ENCODE measurements at places on chromosomes 16 and 17. TPM values are rescaled to one million over a fixed set of nuclear protein-coding genes. Genes with fewer than 3 reads are reported as not detected.

Gene MYH8
- total RNA-seq = 853 TPM

GRCh38 chr17:59683283-59683682 is 23.9 kb downstream of the PTRH2 start:
- DNase-seq = no peak

GRCh38 chr16:20844054-20844453 is 37.7 kb downstream of the REXO5 start:
- no peak for DNase-seq

GRCh38 chr17:61456688-61457225 is 4.5 kb downstream of the TBX4 start:
- DNase-seq = no peak

DNA sequence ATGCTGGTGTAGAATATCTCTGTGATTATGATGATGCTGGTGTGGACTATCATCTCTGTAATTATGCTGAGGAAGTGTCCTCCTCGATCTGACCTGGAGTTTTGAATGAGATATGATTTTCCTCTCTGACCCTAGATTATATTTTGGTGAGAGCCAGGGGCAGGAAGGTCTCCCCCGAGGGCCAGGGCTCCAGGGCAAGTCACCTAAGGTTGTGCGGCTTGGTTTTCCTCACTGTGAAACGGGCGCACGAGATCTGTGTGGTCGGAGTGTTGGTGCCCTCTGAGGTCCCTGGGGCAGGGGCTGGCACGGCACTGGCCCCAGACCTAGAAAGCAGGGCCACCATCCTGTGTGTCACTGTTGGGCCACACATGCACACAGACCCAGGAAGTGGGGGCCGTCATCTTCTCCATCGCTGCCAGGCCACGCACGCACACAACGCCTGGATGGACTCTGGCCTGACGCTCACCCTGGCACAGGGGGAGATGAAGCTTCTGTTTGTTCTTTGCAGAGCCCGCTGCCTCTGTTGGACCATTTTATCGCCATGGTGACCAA is 67.7 kb upstream of the ZNF469 start:
- DNase-seq = no peak

DNA sequence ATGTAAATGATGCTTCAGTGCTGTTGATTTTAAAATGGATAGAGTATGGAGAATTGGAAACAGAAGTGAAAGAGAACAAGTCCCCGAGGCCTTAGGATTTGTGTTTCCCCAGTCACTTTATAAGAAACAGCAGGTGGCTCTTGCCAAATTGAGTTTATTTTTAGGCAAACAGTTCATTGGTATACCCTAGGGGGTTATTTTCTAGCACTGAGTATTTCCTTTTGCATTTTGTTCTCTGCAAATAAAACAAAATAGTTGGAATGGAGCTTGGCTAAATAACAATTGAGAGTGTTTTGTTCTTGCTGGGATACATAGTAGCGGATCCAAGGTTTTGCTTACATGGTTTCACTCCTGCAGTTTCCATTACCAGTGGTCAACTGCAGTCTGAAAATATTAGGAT is 591.1 kb upstream of the C16orf82 start:
- no peak for DNase-seq

DNA sequence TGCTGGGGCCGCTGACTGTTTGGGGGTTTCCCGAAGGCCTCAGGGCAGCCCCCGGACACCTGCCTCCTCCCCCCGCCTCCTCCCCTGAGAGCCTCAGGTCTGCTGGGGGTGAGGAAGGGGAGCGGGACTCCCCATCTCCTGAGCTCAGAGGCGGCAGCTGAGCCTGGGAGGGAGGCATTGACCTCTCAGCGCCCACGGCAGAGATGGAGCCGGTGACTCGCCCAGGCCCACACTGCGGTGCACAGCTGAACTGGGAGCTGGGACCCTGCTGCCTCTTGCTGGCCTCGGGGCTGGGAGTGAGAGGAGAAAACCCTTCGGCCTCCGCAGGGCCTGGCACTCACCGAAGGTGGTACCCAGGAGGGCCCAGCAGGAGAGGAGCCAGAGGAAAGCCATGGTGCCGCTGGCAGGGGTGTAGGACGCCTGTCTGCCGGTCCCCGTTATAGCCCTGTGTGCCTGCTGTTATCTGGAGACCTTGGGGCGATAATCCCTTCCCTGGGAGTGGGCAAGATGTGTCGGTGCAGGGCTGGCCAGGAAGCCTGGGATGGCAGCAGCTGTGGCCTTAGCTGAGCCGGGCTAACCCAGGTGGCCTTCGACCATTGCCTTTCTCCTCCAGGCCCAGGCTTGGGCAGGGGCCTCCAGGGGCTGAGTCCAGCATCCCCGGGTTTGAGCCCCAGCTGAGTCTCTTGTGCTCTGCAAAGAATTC is at the start of gene CTRB2:
Gene CTRB2 (minus strand): TSS at position 413 of the 703 bp plus-strand sequence. CDS start 20 bp downstream, at position 393.
- DNase-seq = peak; percentile 65

DNA sequence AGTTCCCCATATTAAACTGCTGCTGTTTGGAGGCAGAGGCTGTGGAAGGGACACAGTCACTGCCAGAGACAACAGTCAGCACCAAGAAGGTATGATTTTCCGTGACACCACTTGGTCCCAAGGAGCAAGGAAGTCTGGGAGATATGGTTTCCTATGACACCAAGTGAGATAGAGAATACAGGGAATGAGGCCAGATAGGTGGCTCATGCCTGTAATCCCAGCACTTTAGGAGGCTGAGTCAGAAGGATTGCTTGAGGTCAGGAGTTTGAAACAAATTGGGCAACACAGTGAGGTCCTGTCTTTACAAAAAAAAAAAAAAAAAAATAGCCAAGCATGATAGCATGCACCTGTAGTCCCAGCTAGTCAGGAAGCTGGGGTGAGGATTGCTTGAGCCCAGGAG is 90.8 kb downstream of the ABCC12 start:
- DNase-seq = no peak

- DNase-seq = no peak
Observed at GRCh38 chr16:8120001-8120400, 470.3 kb downstream of the TMEM114 start.

Gene HSF4
- total RNA-seq = 29.3 TPM

Gene FOXJ1
- total RNA-seq = not detected

Gene ACSM2A
- total RNA-seq = not detected

- peak; percentile 27 for DNase-seq
Observed at GRCh38 chr16:54135361-54136275, 151.0 kb downstream of the IRX3 start.

GRCh38 chr16:55499951-55500529 is 8.8 kb upstream of the LPCAT2 start:
- peak; percentile 94 for DNase-seq

Gene C16orf54
- total RNA-seq = not detected
